ENCODE measurements at places on chromosomes 1 and 21.

- no peak for DNase-seq
These were observed 26.8 kb upstream of the RASAL2 start for GRCh38 chr1:178066908-178067614.

DNA sequence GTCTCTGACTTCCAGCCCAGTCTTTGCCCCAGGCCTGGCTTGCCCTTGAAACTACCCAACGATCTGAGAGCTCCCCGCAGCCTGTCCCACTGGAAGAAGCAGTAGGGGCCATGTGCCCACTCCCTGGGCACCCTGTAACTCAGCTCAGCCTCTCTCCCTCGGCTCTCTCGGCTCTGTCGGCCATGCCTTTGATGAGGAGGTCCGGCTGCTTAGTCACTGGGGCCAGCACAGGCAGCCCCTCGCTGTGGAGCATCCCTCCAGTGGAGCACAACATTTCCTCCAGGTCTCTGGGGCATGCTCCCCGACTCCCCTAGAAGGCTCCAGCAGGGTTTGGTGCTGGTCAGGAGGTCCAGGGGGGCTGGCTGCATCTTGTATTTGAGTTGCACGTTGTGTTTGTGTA lies 83.3 kb upstream of the DISP3 start:
- no peak for DNase-seq

DNA sequence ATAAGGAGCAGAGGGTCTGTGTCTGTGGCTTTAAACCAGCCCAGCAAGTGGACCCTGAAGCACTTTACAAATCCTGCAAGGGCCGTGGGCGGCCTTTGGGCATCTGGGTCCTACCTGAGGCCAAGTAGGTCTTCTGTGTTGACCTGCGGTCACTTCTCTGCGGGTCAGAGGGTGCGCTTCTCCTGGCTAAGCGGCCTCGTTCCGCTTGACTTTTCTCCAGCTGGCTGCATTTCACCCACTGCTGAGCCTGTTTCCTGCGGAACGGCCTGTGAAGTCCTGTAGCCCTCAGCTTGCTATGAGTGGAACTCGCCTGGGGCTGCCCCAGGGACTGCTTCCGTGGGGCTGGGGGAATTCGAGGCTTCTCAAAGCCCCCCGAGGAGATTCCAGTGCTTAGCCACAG lies 43.3 kb downstream of the SLC37A1 start:
- DNase-seq = no peak

DNA sequence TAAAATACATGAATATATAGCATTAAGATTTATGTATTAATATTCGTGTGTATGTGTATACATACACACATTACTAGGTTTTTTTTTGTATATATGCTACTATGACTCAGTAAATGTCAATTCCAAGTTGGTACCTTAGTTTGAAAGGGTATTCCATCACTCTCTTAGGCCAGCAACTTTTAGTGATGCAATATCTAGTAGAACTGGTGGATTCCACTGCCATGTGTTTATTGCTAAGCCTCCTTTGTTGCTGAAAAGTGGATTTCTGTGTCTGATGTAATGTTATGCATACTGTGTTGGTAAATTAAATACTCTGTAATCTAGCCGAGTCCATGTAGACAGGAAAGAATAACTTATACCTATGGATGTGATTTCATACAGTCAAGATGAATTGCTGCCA lies 16.9 kb upstream of the COL11A1 start:
- DNase-seq = no peak

- no peak for DNase-seq
These were observed 14.3 kb upstream of the COX20 start for GRCh38 chr1:244821134-244821533.

GRCh38 chr1:218390618-218391017 lies 45.5 kb downstream of the TGFB2 start:
- no peak for DNase-seq

GRCh38 chr1:55318116-55318817 lies 103.1 kb upstream of the USP24 start:
- DNase-seq = no peak

GRCh38 chr1:208432346-208432745 lies 188.2 kb upstream of the PLXNA2 start:
- DNase-seq = no peak

- DNase-seq = no peak
These were observed 28.3 kb downstream of the THAP3 start for GRCh38 chr1:6652986-6653385.

GRCh38 chr1:112877750-112878149 lies 78.2 kb downstream of the SLC16A1 start:
- DNase-seq = peak; percentile 36

DNA sequence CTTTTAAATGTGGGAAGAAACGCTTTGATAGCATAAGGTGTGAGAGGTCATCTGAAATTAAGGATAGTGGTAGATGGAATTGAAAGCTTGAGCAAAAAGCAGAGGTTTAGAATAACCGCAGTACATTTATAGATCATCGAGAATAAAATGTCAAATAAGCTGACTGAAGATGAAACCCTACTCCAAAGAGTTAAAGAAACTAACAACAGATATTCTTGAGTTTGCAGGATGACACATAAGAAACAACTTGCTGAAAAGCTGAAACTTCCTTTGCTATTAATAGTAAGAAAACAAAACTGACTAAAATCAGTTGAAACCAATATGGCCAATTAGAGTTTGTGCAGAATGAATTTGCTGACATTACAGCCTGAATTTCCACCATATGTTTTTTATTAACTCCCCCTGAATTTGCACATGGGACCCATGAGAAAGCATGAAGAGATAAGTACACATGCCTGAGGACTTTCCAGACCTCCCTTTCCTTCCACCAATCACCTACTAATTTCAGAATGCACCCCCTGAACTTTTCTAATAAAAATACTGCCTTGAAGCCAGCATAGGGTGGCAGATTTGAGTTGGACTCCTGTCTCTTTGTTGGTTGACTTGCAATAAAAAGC lies 1.7 kb upstream of the C1orf185 start:
- DNase-seq = no peak

Data from LHCN-M2 (cell line).